Activated gamma-delta T cell (primary cell): ENCODE measurements at places on chromosomes 7 and 10.

- DNase-seq: no peak
Measured at GRCh38 chr10:132389433-132390169, 7.4 kb upstream of the PWWP2B start.

DNA sequence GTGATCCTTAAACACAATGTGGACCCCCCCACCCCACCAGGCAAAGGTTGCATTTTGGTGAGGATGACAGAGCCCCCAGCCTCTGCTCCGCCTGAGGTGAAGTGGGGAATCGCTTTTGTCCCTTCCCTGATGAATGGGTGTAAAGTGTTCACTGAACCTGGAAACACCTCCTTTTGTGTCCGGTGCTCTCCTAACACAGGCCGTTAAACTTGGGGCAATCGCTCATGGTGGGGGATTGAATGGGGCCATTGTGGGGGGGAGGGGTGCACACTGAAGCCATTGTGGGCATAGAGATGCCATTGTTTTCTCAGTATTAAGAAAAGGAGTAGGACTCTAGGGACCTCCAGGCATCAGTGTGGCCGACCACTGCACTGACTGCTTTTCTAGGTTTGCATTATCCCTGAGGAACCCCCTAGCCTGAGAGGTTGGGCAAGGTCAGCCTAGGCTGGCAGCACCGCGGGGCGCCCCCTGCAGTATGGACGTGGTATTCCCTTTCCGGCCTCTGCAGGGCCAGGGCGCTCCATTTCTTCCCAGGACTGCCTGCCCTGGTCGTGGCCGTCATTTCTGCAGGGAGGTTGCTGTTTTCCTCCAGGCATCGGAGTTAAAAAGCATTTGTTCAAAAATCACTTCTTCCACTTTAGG lies 158.3 kb downstream of the TCF7L2 start:
- DNase-seq: peak; percentile 10

DNA sequence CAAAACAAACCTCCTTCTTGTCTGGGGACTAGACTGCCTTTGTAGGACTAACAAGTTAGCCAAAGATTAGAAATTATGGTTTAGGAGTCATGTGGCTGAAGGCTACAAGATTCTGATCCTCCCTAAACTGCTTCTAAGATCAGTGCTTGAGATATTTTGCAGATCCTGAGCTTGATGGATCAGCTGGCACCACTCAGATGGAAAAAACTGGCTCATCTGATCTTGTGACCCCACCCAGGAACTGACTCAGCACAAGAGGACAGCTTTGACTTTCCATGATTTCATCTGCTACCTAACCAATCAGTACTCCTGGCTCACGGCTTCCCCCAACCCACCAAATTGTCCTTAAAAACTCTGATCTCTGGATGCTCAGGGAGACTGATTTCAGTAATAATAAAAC lies 271.5 kb upstream of the TAC1 start:
- DNase-seq: no peak

DNA sequence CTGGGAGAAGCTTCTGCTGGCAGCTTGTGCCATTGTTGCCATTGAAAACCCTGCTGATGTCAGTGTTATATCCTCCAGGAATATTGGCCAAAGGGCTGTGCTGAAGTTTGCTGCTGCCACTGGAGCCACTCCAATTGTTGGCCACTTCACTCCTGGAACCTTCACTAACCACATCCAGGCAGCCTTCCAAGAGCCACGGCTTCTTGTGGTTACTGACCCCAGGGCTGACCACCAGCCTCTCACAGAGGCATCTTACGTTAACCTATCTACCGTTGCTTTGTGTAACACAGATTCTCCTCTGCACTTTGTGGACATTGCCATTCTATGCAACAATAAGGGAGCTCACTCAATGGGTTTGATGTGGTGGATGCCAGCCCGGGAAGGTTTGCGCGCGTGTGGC lies 220.7 kb downstream of the ADK start:
- DNase-seq: no peak

DNA sequence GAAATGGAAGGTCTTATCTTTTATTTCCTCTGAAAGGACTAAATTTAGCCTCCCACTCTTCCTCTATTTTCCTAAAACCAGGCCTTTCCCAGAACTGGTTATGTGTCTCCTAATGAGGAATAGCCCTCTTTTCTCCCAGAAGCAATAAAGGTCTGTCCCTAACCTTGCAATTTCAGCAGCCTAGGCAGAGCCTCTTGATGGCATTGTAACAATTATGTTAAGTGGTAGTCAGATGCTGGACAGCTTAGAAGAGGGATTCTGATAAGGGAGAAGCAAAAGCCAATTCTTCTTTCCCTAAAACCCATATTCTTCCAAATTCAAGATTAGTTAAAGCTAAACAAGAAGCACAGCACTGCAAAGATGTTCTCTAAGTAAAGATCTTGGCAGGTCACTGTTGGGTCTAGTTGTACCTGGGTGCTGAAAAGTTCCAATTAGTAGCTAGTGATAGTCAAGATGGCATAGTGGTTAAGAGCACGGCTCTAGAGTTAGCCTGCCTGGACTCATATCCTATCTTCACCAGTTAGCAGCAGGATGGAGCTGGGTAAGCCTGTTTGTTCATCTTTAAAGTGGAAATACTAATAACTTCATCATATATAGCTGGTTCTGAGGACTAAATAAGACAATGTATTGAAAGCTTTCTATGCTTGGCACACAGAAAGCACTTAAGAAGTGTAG lies 14.3 kb upstream of the KCNIP2 start:
- DNase-seq: no peak

DNA sequence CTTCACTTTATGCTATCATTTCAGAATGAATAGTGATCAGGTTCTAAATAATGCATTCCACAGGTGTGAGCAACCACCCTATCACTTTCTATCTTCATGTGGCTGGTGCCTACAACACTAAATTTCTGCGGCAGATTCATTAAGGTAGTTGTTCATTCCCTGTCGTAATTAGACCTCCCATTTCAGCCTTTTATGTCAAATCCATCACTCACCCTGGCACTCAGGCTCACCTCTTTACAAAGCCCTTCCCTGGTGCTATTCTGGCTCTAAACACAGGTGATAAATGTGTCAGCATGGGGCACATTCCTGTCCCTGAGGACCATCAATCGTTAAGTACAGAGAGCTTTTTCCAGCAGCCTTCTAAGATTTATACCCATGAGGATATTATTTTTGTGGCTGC lies 300.0 kb upstream of the C7orf33 start:
- DNase-seq: no peak

GRCh38 chr7:91299952-91300775 lies 35.9 kb downstream of the FZD1 start:
- DNase-seq: no peak

GRCh38 chr10:126250045-126250444 lies 138.2 kb downstream of the ADAM12 start:
- DNase-seq: no peak

DNA sequence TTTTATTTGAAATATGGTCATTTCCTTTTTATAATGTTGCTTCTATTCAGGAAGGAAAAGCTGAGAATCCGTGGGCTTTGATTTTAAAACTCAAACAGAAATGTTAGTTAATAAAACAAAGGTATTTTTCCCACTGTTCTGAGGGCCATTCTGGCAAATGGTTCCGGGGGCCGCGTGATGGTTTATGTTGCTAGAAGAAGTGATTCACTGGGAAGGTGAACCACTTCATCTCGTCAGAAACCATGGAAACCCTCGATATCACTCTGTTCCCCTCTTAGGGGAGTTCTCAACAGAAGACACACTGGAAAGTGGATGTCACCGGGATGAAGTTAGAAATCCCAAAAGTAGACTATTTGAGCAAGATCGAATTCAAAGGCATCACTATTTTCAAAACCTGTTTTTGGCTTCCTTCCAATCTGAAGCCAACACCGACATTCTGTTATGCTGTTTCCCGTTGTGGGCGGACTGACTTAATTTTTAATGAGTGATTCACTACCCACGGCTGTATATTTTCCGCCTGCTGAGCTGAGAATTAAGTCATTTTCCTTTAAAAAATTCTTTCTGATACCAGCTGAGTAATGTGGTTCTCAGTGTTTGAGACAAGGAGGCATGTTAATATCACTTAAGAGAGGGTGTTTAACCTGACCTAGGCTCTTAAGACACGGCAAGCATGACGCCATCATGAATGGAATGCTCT lies 84.1 kb downstream of the PTPRE start:
- no peak for DNase-seq

- no peak for DNase-seq
Measured at GRCh38 chr7:46452561-46453135, 531.6 kb upstream of the IGFBP3 start.

DNA sequence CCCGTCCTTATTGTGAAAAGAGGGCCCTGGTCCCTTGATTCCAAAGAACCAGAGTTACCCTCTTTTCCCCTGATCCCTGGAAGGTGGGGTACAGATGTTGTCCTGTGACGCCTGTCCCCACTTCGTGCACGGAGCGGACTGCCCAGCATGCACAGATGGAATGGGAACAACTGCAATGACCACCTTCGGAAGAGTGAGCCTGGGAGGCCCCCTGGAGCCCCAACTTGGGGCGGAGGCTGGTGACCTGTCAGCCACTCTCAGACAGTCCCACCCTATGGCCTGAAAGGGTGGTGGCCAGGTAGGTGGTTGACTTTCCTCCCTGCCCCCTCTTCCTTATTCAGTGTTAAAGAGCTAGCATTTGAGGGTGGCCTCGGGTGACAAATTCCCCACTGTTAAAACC lies 196.6 kb upstream of the GALNT17 start:
- DNase-seq: no peak

DNA sequence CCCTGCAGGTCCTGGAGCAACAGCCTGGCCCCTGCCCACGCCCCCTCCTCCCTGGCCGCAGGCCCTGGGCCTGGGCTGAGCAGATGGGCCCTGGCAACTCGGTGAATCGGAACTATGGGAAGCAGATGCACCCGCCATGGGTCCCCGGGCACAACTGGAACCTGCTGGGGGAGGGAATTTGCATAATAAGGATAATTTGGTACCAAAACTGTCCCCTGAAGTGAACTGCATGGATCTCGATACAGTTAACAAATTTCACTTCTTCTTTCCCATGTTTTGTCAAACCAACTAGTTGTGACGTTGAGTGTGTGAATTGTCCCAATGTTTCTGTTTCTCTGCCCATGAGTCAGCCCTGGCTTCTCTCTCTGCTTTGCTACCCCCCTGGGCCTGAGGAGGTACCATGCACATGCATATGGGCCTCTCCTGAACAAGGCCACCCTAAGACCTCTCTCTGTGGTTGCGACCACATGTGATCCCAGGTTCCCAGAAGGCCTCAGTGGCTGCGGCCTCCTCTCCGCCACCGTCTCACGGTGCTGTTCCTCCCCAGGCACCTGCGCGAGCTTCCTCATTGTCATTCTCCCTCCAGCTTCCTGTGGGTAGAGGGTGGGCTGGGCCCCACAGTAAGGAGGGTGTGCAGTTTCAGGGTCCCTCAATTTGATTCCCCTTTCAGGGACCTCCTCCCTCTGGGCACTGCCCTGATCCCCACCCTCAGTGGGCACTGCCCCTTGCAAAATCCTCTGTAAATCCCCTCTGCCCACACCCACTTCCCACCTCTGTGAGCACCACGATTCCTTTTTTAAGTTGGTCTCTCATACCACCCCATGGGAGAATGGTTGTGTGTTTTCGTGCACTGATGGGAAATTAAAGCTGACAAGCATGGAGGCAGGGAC lies 40.0 kb downstream of the FIGNL1 start:
- DNase-seq: no peak

DNA sequence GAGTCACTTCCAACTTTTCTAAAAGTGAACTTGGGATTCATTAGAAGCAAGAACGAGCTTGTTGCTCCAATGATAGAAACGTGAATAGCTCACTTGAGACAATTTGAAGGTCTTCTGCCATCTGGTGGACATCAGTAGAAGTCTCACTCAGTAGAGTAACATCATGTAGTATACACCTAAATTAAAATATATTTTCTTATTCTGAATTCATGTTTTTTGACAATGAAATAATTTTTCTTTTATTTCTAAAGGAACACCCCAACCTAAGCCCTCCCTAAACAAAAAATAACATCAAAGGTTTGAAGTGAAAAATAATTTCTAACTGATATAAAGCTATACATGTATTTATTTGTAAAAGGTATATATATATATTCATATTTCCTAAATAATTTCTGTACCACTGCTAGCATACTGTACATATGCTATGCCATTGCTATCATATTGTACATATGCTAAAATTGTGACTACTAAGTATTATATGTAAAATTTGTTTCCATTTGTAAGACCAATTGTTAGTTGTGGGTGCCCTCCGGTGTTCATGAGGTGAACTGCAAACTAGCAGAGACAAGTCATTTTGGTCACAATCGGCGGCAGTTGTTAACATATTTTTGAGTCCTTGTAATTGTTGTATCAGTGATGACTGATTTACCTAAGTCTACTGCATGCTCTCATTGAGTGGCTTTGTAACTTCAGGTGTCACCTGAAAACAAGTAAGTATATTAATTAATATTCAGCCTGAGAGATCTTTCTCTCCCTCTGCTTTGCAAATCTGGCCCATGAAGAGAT lies 121.9 kb downstream of the PTPRZ1 start:
- DNase-seq: no peak

- DNase-seq: no peak
Measured at GRCh38 chr7:47493976-47494911, 87.7 kb downstream of the TNS3 start.

DNA sequence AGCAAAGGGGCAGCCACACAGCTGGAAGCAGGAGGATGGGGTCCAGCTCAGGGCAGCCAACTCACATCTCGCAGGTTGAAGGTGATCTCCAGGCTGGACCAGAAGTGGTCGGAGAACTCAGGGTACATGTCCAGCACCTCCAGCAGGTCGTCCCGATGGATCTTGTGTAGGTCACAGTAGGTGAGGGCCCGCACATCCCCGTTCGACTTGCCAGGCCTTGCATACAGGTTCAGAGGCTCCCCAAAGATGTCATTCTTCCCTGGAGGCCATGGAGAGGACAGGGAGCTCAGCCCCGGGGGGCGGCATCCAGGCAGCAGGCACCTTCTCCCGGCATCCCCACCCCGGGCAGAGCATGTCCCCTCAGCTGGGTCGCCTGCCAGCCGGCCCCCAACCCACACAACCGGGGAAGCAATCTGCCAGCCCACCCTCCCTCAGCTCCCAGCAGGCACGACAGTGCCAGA lies 29.3 kb downstream of the KCNH2 start:
- DNase-seq: no peak

GRCh38 chr10:85524001-85524666 lies 842.5 kb downstream of the GRID1 start:
- no peak for DNase-seq

DNA sequence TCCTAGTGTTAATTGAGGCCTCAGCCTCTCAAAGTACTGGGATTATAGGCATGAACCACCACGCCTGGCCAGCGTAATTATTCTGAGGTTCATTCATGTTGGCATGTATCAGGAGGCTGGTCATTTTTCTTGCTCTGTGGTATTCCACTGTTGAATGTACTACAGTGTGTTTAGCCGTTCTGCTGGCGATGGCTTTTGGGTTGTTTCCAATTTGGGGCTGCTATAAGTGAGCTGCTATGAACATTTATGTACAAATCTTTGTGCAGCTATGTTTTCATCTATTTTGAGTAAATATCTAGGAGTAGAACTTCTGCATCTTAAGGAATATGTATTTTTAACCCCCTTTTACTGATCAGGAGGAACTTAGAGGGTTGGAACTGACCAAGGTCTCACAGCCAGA lies 145.8 kb downstream of the AUTS2 start:
- no peak for DNase-seq

GRCh38 chr10:5284311-5285057 lies 80.3 kb upstream of the UCN3 start:
- no peak for DNase-seq

GRCh38 chr7:103765901-103766300 lies 223.6 kb downstream of the RELN start:
- no peak for DNase-seq
